ENCODE measurements at places on chromosomes 12 and 14. TPM values are rescaled to one million over a fixed set of nuclear protein-coding genes. Genes with fewer than 3 reads are reported as not detected.

MYH6 gene
- polyA plus RNA-seq, result 3,967 TPM

STXBP6 gene
- polyA plus RNA-seq, result 44.2 TPM

FOXJ2 gene
- polyA plus RNA-seq, result 8.7 TPM

DNA sequence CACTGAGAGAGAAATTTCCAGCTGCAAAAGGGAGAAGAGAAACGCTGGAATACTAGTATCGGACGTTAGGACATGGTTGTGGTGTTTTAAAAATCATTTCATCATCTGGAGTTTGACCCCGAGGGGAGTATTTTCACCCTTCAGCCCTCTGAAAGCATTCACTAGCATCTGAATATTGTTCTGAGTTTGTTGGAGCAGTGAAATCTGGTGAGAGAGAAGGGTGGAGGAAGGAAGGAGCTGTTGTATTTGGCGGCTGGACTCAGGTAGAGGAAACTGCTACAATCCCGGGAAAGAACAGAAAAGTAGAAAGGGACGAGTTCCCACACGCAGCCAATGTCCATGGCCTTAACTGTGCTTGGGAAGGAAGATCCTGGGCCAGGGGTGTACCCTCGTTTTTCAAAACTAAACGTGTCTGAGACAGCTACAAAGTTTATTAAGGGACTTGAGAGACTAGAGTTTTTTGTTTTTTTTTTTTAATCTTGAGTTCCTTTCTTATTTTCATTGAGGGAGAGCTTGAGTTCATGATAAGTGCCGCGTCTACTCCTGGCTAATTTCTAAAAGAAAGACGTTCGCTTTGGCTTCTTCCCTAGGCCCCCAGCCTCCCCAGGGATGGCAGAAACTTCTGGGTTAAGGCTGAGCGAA lies 896 bp upstream of the CDKN1B start:
- DNase-seq, result no peak

DNA sequence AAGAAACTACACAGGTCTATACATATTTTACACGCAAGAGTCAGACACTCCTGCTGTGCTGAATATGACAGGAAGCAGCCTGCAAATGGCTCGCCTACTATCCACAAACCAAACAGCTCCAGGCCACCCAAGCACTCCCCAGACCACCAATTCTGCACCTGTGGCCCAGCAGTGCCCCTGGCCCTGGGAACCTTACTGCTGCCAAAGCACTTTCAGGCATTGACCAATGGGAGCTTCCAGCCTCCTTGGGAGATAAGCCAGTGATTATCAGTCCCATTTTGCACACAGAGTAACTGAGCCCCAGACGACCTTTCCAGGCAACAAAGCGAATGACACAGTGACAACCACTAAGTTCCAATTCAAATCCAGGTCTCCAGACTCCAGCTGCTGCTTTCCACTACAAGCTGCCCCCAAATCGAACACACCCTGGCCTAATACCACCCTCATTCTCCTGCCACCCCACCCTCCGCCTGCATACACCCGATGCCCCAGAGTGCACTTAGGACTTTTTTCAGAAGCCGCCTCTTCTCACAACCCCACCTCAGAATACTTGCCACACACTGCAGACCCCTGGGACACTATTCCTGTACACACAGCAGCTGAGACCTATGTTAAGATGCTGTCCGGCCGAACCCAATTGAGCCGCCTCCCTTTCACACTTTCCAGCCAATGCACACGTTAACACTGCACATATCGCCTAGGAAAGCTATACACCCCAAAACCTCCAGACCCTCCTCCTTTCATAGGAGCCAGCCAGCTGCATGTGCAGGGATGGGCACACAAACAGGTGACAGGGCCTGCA lies 126.1 kb upstream of the PRMT8 start:
- DNase-seq, result no peak

DNA sequence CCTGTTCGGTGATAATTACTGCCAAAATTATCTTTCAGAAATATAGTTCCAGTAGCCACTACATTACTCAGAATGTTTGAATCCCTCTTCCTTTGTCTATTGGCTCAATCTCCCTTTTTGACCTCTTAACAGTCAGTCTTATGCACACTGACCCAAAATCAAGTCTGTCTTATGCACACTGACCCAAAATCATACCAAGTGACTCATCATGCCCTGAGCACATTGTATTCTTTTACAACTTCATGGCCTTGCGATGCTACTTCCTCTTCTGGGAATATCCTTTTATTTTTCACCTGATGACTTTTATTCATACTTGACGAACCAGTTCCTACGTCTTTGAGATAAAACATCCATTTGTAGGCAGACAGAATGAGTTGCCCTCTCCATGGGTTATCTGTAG lies 182.3 kb downstream of the NPAS3 start:
- no peak for DNase-seq

- DNase-seq, result no peak
Observed at GRCh38 chr12:94304566-94305061, 155.1 kb downstream of the CEP83 start.

- no peak for DNase-seq
Observed at GRCh38 chr12:79375050-79375449, 315.7 kb downstream of the PAWR start.

DNA sequence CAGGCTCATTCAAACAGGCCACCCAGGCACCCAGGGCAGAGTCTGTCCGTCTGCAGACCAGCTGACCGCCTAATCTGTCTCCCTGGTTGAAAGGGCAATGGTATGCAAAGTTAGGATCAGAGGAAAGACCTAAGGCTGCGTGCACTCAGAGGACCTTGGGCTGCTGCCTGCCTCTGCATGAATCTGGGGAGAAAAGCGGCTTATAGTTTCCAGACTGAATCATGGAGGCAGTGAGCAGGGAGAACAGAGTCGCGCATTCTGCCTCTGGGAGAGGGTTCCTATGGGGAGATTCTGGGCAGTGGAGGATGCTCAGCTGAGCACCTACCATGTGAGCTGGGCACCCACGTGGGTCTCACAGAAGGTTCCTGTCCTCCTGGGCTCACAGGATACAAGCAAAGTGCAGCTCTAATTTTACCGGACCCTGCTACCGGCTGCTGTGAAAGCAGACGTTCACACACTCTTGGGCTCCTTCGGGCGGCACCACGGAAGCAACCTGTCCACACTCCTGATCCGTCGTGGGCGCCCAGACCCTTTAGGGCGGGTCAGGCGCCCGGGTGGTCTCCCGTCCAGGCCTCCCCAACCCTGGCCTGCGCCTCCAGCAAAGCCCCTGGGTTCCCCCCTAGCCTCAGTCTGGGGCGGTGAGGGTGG lies 772 bp downstream of the SCARB1 start:
- DNase-seq, result no peak
